Kidney glomerular epithelial cell (primary cell): ENCODE measurements at places on chromosomes 11 and 22.
A peak's percentile ranks its signal among the peaks of the same experiment; 100 is the strongest.

- no peak for DNase-seq
Measured at GRCh38 chr11:66864924-66865697, 8.2 kb downstream of the LRFN4 start.

- no peak for DNase-seq
Measured at GRCh38 chr11:59266491-59266890, 53.8 kb upstream of the MPEG1 start.

- DNase-seq, result no peak
Measured at GRCh38 chr11:127492029-127492428, 491.5 kb upstream of the KIRREL3 start.

DNA sequence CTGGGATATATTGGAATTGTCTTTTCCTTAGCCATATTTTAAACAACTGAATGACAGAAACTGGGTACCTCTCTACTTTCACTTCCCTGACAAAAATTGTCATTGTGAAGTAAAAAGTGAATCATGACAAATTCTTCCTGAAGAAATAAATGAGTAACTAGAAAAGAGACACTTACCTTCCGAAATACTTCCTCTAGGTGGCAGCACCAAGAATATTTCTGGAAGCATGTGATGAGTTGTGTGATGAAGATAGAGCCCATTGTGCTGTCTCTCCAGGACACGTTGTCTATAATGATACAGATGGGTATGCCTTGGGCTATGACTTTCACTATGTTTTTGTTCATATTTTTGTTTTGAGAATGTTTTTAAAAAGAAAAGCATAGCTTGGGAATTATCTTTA lies 21.5 kb downstream of the CASP4 start:
- DNase-seq, result peak; percentile 67

DNA sequence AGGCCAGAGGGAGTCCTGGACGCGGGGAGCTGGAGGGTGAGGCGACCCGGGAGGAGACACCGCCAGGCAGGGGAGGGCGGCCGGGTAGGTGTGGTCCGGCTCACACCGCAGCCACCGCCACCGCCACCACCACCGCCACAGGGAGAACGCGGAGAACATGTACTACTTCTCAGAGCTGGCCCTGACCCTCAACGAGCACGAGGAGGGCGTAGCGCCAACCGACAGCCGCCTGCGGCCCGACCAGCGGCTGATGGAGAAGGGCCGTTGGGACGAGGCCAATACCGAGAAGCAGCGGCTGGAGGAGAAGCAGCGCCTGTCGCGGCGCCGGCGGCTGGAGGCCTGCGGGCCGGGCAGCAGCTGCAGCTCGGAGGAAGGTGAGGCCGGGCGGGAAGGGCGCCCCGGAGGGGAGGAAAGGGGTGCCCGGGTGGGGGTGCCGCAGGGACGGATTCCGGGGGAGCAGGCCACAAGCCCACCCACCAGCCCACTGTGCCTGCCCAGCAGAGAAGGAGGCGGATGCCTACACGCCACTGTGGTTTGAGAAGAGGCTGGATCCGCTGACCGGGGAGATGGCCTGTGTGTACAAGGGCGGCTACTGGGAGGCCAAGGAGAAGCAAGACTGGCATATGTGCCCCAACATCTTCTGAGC lies 62.8 kb downstream of the MORC2 start:
- DNase-seq, result no peak

DNA sequence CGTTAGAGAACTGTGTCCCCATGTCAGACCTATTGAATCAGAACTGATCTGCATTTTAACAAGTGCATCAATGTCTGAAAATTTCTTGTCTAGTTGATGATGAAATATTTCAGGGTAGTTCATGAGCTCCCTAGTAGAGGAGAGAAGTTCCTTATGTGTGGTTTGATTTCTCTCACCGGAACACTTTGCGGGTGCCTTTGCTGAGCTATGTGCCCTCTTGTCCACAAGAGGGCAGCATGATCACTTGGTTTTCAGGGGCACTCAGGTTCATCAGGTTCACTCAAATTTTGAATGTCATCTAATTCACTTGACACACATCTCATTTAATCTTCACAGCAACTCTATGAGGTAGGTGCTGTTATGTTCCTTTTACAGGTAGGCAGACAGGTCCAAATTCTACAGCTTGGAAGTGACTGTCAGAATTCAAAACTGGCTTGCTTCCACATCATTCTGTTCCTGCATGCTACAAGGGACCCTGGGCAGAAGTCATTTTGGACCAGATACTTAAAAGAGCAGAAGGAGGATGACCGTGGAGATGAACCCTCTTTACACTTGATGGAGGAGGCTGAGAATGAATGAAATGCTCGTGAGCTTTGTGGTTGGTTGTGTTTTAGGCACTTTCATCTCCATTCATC lies 55.6 kb downstream of the P4HA3 start:
- DNase-seq, result peak; percentile 38

GRCh38 chr22:47344414-47344813 lies 582.0 kb downstream of the TBC1D22A start:
- DNase-seq, result no peak

- DNase-seq, result no peak
Measured at GRCh38 chr11:75717608-75718418, at the start of gene MOGAT2. MOGAT2 (plus strand) TSS chr11:75717838; CDS start chr11:75717889, 51 bp downstream.

DNA sequence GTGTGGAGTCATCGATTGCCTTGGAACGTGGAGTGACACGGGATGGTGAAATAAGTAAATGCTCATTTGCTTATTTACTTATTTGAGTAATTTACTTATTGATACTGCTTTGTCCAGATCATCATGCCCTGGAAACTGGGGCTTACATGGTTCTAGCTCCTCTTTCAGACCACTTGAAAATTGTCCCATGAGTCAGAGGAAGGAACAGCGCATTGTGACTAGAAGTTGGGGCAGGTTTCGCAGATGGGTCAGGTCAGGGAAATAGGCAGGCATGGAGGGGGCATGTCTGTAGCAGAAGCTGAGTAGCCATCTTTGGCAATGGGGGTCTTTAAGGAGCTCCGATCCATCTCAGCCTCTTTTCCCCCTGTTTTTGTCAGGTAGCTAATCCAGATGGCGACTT lies 104.2 kb upstream of the SORL1-AS1 start:
- DNase-seq, result no peak

DNA sequence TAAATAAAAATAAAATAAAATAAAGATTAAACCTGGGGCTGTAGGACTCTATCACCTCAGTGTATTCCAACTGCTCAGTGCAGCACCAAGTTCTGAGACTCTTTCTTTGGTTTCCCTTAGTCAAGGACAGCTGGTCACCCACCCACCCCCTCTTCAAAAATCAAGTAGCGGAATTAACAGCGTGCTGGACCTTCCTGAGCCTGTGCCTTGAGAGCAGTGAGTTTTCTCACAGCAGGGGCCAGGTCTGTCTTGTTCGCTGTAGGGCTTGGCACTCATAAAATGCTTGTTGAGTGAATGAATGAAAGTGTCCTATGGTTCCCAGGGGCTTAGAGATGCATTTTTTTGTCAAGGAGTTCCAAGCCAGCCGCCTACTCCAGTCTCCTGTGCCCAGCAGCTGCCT lies 2.9 kb upstream of the ALX4 start:
- no peak for DNase-seq

DNA sequence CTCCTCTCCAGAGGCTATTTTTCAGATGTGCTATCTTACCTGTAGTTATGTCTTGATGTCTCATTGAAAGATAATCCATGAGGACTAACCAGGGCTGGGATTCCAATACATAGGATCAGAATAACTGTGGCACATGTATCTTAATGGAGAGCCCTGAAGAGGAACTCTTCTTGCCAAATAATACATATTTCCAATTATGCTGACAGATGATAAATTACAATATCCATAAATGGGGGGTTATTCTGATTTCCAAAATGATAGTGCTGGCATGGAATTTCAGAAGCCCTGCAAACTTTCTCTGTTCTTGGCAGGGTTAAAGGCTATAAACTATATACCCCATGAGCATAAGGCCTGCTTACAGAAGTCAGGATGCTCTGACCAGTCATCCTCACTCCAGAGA lies 154.2 kb downstream of the ATG16L2 start:
- no peak for DNase-seq

- DNase-seq, result no peak
Measured at GRCh38 chr11:73632996-73633395, 13.4 kb upstream of the PLEKHB1 start.

- DNase-seq, result no peak
Measured at GRCh38 chr11:75277991-75278790, 37.6 kb downstream of the TPBGL start.

GRCh38 chr11:102292933-102293332 lies 24.4 kb upstream of the BIRC3 start:
- no peak for DNase-seq

DNA sequence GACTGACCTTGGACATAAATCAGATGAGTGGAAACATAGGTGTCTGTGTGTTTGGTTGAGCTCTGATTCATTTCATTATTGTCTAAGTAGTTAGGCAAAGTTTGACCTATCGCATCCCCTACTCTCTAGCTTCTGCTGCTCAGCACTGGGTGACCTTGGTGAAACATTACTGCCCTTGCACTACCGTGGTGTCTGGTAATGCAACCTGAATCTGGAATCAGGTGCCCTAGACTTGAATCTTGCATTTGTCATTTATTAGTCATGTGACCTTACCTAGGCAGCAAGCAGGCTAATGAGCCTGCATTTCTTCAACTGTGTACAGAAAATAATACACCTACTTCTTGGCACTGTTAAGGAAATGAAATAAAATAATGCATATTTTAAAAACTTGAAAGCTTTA lies 242.3 kb upstream of the BLID start:
- DNase-seq, result no peak
